Esophagus squamous epithelium (tissue), 5 donors: ENCODE measurements at places on chromosomes 3 and 15.

- DNase-seq = no peak
Measured at GRCh38 chr3:97430601-97431000, 334.0 kb upstream of the ARL6 start.

DNA sequence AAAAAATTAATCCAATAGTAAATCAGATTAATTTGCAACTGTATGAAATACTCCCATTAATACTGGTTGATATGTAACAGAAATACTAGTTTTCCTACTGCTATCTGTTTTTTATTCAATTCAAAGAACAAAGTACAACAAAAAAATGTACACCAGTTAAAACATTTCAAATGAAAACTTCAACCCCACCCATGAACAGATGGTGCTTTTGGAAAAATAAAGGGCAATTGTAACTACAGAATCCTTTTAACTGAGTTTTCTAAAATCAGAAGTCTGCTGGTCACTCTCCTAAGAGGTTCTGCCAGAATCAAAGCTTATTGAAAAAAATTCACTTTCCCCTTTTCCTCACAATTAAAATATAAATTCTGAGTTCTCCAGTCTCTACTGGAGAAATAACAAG lies 34.3 kb downstream of the DENND6A start:
- no peak for DNase-seq

DNA sequence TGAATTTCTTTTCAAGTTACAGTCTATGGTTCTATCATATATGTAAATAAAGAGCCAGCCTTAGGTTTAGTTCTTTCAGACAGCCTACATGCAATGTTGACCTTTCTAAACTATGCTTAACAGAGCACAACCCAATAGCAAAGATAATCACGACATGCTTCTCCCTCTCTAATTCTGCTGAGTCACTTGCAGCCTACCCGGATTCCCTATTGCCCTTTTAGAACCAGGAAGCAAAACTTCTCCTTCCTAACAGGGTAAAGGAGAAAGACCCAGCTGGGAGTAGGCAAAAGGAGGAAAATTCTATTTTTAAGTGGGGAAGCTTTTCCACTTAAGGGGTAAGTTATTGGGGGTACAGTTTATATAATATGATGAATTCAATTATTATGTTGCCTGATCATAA lies 79.3 kb downstream of the SLC7A14 start:
- no peak for DNase-seq

GRCh38 chr3:9008550-9009255 lies 45.4 kb upstream of the RAD18 start:
- no peak for DNase-seq

GRCh38 chr3:23002836-23003732 lies 200.0 kb upstream of the UBE2E2 start:
- DNase-seq = no peak

- DNase-seq = no peak
Measured at GRCh38 chr3:37652851-37653250, 208.8 kb upstream of the CTDSPL start.

GRCh38 chr15:91946581-91947292 lies 93.2 kb downstream of the SLCO3A1 start:
- DNase-seq = no peak

DNA sequence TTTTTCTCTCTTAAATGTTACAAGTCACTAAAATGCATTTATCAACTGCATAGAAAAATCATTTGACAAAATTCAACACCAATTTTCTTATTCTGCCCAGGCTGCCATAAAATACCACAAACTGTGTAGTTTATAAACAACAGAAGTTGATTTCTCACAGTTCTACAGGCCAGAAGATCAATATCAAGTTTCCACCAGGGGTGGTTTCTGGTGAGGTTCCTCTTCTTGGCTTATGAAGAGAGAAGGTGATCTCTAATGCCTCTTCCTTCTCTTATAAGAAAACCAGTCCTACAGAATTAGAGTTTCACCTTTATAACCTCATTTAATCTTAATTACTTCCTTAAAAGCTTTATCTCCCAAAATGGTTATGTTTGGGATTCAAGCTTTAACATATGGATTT lies 10.9 kb upstream of the CD200R1L start:
- DNase-seq = no peak

DNA sequence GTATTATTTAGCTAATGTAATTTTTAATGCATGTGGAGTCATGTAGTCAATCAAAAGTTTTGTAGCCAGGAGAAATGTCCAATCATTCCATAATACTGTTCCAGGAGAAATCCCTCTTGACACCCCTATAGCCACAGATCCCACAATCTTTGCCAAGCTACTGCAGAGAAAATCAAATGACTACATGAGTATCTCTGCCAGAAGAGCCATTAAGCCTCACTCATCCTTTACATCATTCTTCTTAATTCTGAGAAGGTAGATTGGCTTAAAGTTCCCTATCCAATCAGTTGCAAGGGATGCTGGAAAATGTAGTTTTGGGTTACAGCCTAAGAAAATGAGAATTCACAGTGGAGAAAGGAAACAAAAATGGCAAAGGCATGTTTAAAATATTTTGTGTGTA lies 502.1 kb downstream of the ZBBX start:
- DNase-seq = no peak

- DNase-seq = no peak
Measured at GRCh38 chr3:46845397-46845859, 17.8 kb downstream of the MYL3 start.

GRCh38 chr15:78927077-78927790 lies 17.6 kb downstream of the CTSH start:
- DNase-seq = no peak

DNA sequence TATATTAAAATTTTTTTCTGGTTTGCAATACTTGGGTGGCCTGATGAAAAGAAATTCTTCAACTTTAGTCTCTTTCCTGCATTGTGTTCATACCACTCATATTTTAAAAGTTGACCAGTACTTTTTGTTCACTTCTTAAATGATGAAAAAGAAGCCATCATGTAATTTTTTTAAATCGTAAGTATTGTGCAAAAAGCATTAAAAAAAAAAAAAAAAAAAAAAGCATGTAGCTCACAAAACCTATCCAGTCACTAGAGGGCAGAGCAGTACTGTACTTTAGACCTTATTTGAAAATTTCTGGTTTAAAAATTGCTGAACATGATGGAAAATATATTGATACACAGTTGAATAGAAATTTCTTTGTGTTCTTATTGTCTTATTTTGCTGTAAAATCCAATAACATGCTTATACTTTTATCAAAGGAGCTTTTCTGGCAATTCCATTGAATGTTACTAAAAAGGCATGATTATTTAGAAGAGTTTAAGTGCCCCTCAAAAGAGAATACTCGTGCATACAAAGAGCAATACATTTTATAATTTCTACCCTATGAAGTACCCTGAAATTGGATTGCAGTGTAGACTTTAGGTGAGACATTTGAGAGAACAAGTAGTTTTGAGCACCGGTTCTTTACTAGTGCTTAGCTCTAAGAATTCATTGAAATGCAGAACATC lies 137.7 kb downstream of the BBX start:
- DNase-seq = no peak

DNA sequence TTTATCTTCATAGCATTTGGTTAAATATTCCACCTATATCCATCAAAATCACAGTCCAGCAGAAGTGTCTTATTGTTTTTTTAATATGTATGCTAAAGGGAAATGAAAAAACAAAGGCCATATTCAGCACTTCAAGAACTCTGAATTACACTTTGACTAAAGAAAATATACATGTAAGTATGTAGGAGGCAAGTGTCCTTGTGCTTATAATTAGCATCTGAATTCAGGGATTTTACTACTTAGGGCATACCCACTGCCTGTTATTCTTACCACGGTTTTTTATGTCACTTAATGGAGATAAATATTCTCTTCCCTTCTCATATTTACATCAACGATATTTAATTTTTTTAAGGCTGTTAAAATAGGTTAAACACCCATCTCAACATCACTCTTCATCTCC lies 117.3 kb downstream of the TBC1D5 start:
- DNase-seq = no peak

DNA sequence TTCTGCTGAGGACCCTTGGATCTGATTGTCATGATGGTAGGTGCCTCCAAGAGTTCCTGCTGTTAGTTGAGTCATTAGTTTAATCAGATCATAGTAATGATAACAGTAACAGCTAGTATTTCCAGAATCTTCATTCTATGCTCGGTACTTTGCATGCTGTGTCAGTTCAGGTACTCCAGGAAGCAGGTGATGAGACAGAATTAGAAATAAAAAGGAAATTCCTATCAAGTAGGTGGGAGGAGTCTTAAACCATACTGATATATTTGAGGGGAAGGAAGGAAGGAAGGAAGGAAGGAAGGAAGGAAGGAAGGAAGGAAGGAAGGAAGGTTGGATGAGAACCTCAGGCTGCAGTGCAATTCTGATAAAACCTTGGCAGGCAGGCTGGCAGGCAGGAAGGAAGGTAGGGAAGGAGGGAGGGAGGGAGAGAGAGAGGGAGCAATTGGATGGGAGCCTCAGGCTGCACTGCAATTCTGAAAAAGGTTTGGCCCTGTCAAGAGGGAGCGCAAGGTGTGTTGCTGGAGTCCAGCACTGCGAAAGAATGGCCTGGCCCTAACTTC lies 148.8 kb upstream of the NUDT16 start:
- DNase-seq = no peak

- no peak for DNase-seq
Measured at GRCh38 chr3:170256597-170256996, 34.4 kb downstream of the PRKCI start.

DNA sequence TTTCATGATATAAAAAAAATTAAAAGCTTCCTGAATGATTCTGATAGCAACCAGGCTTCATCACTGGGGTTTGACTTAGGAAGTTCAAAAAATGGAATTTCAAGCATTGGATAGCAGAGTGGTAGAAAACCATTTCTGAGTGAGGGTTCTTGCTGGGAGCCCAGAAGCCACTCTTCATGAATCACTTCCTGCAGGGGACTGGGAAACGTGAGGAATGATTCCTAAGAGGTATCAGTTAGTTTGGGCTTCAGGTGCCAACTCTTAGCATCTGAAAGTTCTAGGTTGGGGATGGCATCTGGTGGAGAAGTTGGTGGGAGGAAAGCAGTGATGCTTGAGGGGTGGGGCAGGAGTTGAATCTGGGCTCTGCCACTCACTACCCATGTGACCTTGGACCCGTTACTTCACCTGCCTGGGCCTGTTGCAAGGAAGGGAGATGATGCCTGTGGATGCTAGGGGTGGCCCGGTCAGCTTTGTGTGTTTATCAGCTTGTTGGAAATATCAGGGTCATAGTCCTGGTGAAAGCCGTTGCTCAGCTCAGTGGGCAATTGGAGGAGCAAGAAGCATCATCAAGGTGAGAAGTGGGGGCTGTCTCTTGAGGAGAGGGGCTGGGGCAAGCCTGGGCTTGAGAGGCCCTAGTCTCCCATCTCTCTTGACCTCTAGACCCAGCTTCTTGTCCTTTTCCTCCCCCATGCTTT lies 37.0 kb upstream of the TNFAIP8L3 start:
- no peak for DNase-seq

GRCh38 chr15:70071799-70072198 lies 25.9 kb downstream of the TLE3 start:
- DNase-seq = no peak

- no peak for DNase-seq
Measured at GRCh38 chr3:127072971-127073783, 90.3 kb downstream of the PLXNA1 start.

DNA sequence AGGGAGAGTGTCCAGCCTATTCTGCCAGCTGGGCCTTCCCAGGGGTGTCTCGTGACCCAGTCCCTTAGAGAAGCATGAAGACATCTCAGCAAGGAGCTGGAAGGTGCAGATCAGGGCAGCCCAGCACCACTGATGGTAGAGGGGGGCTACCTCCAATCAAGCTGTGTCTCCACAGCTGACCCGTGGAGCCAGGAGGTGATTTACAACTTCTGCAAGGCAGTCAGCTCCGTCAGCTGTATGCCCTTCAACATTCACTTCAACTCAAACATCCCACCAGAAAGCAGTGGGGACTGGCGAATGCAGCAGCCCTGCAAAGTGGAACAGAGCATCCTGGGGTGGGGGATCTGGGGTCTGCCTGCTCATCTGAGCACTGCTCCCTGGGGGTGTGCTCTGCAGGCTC lies 32.6 kb upstream of the FRG2C start:
- DNase-seq = no peak

GRCh38 chr3:71070497-71071463 lies 512.7 kb downstream of the FOXP1 start:
- DNase-seq = no peak

- DNase-seq = no peak
Measured at GRCh38 chr15:42102646-42103235, 8.4 kb upstream of the PLA2G4D start.

DNA sequence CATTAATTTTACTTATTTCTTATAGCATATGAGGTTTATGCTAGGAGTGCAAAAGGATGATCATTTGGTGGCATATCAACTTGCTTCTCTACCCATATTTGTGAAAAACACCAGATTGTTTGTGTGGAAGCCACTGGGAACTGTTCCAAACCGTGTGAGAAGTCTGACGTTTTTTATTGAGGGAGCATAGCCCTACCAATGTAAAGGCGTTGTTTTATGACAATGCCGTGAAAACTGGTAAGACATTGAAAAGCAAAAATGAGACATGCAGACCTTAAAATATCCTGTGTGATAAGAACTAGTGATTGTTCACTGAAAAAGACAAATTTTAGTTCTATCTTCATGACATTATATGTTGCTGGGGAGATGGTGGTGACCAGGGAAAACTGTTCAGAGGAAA lies 87.8 kb downstream of the CHL1 start:
- no peak for DNase-seq

GRCh38 chr3:43390255-43390588 lies 103.9 kb downstream of the SNRK start:
- no peak for DNase-seq

DNA sequence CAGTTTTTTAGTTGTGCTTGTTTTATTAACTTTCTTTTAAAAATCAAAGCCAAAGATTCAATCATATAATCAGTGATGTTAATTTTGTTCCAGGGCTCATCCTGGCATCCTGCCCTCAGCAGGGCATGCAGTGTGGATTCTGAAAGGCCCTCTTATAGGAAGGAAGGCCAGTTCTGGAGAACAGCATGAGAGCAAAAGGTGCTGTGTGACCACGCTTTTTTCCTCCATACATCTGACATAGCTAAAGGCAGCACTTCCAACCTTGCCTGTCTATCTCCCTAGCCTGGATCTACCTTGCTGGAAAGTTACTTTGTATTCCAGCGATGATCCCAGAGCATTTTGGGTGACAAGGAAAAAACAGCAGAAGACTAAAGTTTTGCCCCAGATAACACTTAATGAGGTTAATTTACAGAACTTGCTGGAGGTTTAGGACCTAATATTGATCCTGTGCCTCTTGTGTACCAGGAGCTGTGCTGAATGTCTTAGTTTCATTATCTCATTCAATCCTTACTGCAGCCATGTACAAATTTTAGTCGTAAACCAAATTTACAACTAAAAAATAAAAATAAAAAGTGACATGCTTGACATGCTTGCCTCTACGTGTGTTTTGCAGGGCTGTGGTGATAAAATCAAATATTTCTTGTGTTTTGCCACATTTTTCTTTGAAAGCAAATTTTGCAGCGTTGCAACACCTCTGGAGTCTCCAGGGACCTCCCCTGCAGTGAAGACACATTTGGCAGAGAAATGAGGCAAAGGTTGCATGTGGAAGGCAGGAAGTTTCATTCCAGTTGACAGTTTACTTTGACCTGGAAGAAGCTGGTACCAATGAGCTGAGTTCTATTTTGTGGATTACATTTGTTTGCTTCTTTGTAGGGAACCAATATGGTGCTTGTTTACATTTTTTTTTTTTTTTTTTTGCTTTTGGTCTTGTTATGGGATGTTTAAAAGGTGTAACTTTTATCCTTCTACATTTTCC lies 13.2 kb downstream of the IL1RAP start:
- no peak for DNase-seq
